ENCODE measurements at places on chromosomes 16 and 17. TPM values are rescaled to one million over a fixed set of nuclear protein-coding genes. Genes with fewer than 3 reads are reported as not detected.

The CAVIN1 gene
- 342 TPM for total RNA-seq

The NPIPA3 gene
- 0.40 TPM for total RNA-seq

The KRT32 gene
- total RNA-seq, result not detected

The G6PC1 gene
- not detected for total RNA-seq

The HS3ST6 gene
- total RNA-seq, result not detected

The ASIC2 gene
- under 0.01 TPM for total RNA-seq

The PPP4C gene
- 174 TPM for total RNA-seq

The PRDM7 gene
- not detected for total RNA-seq

DNA sequence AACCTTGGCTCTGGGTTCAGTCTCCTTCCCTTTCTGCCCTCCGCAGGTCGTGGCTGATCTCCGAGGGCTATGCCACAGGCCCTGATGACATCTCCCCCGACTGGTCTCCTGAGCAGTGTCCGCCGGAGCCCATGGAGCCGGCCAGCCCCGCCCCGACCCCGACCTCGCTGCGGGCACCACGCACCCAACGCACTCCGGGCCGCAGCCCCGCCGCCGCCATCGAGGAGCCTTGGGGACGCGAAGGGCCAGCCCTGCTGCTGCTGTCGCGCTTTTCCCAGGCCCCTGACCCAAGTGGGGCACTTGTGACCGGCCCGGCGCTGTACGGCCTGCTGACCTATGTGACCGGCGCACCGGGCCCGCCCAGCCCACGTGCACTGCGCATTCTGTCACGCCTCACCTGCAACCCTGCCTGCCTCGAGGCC is 5.1 kb downstream of the ARMC5 start:
- DNase-seq, result no peak

DNA sequence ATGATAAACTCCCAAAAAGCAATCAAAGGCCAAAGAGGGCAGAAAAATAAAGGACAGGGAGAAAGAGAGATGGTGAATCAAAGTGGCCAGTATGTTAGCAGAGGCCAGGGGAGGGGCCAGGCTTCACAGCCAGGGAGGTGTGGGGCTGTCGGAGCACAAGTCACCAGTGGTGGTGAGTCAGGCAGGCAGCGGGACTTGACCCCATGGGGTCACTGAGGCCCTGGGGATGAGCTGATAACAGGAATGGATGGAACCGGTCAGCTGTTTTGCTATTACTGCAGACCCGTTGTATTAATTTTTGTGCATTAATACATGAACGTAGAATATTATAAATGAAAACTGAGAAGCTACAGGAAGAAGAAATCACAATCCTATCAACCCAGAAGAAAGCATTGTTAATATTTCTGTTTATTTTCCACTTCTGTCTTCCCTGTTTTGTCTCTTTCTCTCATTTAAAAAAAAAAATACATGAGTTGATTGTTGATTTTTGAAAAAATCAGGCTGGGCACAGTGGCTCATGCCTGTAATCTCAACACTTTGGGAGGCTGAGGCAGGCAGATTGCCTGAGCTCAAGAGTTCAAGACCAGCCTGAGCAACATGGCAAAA is 106.9 kb downstream of the SOCS1 start:
- no peak for DNase-seq

DNA sequence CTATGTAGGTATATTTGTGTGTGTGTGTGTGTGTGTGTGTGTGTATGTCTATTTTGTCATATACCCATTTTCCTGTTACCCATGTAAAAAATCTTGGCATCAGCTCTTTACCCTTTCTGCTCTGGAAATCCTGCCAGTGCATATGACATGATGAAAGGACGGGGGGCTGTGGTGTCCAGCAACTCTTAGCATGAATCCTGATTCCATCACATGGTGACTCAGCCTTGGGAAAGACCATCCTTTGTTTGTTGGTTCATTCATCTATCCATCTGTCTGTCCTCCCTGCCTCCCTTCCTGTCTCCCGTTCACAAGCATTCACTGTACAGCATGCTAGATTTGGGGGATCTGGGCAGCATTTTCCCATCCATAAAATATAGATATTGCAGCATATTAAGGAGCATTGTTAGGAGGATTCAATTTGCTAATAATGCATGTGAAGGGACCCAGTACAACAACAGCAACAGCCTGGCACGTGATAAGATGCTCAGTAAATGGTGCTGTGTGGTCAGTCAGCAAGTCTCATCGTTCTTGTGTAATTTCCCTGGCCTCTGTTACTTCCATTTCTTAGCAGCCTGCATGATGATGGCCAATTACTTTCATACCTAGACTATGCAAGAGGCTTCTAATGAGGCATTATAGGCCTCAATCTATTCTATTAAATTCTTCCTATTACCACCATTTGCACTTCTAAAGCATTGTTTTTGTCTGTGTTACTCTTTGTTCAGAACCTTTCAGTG is 191.0 kb downstream of the PRKCA start:
- DNase-seq, result peak; percentile 73

GRCh38 chr16:30376461-30376902 is 1.9 kb downstream of the MYL11 start:
- DNase-seq, result no peak

GRCh38 chr17:31650756-31651520 is 208.1 kb downstream of the COPRS start:
- no peak for DNase-seq

- DNase-seq, result no peak
Measured at GRCh38 chr16:84340325-84341040, 27.9 kb upstream of the ATP2C2 start.

GRCh38 chr17:58284613-58285421 is 4.1 kb upstream of the MPO start:
- DNase-seq, result no peak

DNA sequence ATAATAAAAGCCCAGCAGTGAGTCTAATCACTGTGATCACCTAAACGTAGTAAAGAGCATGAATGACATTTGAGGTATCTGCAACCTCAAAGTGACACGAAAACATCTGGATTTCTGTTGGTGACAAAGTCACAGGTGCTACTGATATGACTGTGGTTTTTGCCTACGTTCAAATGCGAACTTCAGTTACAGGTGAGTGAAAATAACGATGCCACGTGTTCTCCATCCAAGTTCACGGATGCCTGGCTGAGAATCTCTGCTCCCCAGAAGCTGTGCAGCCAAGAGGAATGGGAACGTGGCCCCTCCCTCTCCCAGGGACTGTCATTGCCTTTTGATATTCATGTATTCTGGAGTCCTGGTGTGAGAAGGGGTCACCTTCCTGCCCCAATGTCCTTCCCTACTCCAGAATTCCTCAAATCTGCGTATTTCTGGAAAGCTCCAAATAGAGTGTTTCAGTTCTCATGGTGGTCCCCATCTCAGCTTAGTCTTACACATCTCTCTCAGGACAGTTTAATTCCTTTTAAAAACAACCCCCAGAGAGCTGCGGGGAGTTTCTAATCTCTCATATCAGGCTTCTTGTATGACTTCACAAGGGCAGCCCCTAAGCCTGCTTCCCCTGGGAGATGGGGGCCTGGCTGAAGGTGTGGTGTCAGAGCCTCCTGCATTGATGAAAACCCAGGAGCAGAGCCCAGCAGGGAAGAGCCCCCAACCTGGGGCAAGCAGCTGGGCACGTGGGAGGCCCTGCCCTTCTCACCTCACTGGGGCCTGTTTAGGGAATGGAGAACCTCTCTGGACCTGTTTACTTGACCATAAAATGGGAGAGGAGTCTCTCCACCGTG is 25.8 kb downstream of the PIK3R5 start:
- DNase-seq, result no peak

- peak; percentile 29 for DNase-seq
Measured at GRCh38 chr17:15384142-15384787, 42.9 kb upstream of the TEKT3 start.

- no peak for DNase-seq
Measured at GRCh38 chr16:85124636-85125346, 12.5 kb upstream of the CIBAR2 start.

DNA sequence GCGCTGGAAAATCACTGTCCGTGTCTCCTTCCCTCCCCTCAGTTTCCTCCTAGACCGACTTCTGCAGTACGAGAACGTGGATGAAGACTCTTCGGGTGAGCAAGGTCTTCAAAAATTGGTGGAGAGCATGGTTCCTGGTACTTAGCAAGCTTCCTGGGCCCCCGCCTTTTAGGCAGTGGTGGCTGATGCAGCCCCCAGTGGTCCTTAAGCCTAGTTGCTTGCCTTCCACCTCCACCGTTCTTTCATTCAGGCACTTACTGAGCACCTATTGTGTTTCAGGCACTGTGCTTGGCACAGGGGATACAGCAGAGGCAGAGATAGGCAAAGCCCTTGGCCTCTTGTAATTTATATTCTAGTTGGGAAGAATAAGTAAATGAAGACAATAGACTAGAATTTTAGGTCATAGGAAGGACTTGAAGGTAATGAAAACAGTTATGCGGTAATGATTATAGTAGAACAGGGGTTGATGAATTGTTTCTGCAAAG is 767 bp downstream of the INO80E start:
- DNase-seq, result no peak

DNA sequence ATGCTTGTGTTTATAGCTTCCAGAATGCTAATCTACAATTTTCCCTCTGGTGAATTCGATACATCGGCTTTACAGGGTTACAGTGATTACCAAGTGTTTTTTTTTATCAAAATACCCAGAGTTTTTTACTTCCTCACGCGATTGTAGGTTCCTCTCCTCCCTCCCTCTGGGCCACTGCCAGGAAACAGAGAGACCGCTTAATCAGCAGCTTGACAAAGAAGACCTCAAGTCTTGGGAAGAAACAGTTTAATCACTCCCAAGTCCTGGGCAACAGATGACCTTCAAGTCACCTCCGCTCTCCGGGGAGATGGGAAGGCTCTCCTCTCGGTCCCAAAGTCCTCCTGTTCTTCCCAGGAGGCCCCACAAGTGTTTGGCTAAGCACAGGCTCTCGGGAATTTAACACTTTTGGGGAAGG is 23.5 kb downstream of the SMTNL2 start:
- DNase-seq, result peak; percentile 43

DNA sequence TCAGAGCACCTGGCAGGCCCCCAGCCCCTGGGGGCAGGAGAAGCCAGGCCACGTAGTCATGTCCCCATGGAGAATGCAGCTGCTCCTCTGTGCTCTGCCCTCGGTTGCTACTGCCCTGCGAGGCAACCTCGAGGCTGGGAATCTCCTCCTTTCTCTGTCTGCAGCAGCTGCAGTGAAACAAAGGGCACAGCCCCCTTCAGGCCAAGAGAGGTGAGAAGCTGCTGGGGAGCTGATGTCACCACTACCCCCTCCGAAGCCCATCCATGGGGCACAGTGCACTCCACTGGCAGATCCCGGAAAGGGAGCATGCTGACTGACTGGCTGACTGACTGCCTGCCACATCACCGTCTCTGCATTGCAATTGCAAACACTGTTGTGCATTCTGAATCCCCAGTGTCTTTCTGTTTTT is 103.7 kb downstream of the GRIN2A start:
- DNase-seq, result no peak

DNA sequence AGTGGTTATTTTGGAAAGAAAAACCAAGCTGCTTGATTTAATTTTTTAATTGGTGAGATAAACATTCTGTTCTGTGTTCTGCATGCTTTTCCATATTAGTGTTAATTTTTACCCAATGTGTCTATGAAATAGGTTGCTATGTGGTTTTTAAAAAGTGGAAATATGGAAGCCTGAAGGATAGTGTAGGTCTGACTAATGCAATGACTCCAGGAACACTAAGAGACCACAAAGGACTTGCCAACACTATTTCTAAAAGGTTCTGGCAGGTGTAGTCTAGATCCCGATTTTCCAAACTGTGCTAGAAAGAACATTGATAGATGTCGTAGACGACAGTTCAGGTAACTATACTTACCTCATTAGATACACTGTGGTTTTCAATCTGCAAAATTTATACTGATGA is 877.4 kb upstream of the GOT2 start:
- DNase-seq, result no peak

GRCh38 chr17:41492771-41493170 is 3.1 kb upstream of the KRT36 start:
- DNase-seq, result peak; percentile 88

DNA sequence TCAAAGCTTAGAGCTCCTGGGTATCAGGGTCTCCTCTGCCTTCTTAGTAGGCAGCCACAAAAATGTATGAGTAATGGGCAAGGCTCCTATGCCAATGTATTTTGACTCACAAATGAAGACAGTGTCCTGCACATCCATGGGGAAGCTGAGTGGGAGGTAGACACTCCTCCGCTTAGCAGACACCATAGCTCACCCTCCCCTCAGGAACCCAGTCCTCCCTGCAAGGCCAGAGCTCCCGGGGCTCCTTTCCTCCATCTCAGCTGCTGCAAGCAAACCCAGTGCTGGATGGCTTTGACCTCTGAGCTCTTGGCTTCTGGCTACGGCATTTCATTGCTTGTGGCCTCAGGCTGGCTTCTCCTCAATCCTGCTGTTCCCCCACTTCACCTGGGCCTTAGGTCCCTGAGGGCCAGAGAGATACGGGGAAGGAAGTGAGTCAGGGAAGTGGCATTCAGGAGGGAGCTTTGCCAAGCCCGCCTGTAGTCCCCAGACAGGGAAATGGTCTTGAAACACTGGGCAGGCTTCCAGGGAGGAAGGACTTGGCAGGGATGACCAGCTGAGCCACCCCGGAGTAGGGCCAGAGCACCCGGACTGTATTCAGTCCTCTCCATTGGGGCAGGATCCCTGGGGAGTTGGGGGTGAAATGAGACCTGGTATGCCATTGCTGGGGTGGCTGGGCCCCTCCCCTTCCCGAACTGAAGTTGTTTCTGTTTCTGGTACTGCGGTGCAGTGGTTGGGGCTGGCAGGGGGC is 4.5 kb downstream of the ABCC3 start:
- peak; percentile 64 for DNase-seq

DNA sequence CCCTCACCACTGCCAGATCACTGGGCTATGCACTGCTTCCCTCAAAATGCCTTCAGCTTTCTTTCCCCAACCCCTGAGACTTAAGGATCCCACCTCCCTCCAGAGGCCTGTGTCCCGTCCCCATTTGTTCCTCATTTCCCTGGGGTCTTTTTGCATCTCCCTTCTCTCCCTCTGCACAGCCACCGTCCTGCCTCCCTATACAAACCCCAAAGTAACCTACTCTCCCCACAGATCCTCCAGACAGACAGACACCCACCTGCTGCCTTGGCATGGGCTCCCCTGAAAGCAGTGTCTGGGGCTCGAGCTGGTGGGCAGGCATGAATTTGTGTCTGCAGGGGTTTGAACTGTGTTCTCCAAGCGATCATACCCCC is 69.4 kb upstream of the TNRC6C start:
- DNase-seq, result no peak

GRCh38 chr16:58847902-58848661 is 114.0 kb upstream of the GOT2 start:
- no peak for DNase-seq

GRCh38 chr17:14361945-14362508 is 61.1 kb downstream of the HS3ST3B1 start:
- no peak for DNase-seq
